ENCODE measurements at places on chromosomes 4 and X. TPM values are rescaled to one million over a fixed set of nuclear protein-coding genes. Genes with fewer than 3 reads are reported as not detected.

DNA sequence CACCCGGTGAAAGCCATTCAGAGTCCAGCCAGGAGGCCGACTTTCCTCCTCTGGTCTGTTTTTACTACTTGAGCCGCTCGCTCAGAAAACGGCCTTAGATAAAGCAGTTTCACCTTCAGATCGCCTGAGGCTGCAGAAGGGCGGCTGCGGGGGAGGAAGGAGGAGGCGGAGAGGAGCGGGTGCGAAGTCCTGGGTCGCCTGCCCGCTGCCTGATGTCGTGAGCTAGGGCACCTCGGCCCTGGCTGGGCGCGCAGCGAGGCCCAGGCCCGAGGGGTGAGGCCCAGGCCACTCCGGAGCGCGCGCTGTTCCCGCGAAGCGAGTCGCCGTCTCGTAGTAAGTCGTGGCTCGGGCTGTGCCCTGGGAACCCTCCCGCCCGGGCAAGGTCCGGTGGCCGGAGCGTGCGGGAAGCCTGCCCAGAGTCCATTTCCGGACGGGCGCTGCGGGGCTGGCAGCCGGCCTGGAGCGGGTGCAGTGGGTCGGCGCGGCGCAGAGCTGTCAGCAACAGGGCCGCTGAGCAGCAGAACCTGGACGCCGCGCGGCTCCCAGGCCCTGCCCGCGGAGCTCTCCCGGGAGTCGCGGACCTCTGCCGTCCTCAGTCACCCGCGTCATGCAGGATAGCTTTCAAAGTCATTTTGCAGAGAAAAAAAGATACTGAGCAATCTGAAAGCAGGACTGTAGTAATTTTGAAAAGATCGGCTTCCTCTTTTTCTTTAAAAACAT lies 18.6 kb downstream of the TRIM2 start:
- DNase-seq = peak; percentile 41
- peak overlapping the region; percentile 89 for H3K4me3 ChIP-seq
- H3K27ac ChIP-seq = peak overlapping the region; percentile 84
- no peaks in the 10 kb centered on the region for H3K36me3 ChIP-seq
- H3K27me3 ChIP-seq = no peaks in the 10 kb centered on the region

GRCh38 chr4:136036744-136037143 lies 1495.5 kb downstream of the PCDH18 start:
- no peak for DNase-seq
- H3K27ac ChIP-seq = no peak overlapping the region
- no peaks in the 10 kb centered on the region for H3K27me3 ChIP-seq
- H3K36me3 ChIP-seq = no peaks in the 10 kb centered on the region

GRCh38 chrX:124256216-124256615 lies 76.2 kb upstream of the TEX13D start:
- no peaks in the 10 kb centered on the region for H3K27me3 ChIP-seq
- no peaks in the 10 kb centered on the region for H3K36me3 ChIP-seq
- no peak overlapping the region for H3K27ac ChIP-seq
- H3K4me1 ChIP-seq = no peaks in the 10 kb centered on the region

RNF4 gene
- 36.8 TPM for total RNA-seq

DNA sequence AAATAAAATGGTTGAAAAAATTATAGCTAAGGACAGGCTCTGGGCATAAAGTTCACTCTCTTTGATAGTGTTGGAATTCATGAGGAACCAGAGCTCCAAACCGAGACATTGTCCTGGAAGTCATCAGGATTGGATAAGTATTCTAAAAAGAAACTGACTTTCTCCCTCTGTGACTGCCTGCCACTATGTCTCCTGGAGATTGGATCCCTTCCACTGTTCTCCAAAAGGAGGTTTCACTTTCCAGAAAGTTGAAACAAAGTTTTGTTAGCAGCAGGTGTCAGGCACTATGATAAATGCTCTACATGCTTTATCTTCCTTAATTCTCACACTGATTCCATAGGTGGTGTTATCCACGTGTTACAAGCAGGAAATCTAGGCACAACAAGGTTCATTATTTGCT lies 16.8 kb downstream of the BANK1 start:
- no peaks in the 10 kb centered on the region for H3K36me3 ChIP-seq
- H3K27ac ChIP-seq = no peak overlapping the region
- H3K4me3 ChIP-seq = no peak overlapping the region
- no peaks in the 10 kb centered on the region for H3K4me1 ChIP-seq
- H3K27me3 ChIP-seq = no peaks in the 10 kb centered on the region
- DNase-seq = no peak

DNA sequence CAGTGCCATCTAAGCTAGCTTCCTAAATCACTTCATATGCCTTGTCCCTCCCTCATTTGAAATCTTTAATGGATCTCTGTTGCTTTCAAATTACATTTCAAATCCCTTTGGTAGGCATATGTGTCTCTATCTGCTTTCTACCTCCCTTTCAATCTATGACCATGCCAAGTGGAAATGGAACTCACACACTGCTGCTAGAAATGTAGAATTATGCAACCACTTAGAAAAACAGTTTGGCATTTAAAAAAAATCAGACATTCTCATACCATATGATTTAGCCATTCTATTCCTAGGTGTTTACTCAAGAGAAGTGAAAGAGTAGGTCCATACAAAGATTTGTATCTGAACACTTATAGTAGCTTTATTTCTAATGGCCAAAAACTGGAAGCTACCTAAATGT lies 413.5 kb upstream of the INTU start:
- DNase-seq = no peak
- no peaks in the 10 kb centered on the region for H3K36me3 ChIP-seq
- no peak overlapping the region for H3K4me3 ChIP-seq
- H3K27ac ChIP-seq = no peak overlapping the region
- no peaks in the 10 kb centered on the region for H3K4me1 ChIP-seq

DNA sequence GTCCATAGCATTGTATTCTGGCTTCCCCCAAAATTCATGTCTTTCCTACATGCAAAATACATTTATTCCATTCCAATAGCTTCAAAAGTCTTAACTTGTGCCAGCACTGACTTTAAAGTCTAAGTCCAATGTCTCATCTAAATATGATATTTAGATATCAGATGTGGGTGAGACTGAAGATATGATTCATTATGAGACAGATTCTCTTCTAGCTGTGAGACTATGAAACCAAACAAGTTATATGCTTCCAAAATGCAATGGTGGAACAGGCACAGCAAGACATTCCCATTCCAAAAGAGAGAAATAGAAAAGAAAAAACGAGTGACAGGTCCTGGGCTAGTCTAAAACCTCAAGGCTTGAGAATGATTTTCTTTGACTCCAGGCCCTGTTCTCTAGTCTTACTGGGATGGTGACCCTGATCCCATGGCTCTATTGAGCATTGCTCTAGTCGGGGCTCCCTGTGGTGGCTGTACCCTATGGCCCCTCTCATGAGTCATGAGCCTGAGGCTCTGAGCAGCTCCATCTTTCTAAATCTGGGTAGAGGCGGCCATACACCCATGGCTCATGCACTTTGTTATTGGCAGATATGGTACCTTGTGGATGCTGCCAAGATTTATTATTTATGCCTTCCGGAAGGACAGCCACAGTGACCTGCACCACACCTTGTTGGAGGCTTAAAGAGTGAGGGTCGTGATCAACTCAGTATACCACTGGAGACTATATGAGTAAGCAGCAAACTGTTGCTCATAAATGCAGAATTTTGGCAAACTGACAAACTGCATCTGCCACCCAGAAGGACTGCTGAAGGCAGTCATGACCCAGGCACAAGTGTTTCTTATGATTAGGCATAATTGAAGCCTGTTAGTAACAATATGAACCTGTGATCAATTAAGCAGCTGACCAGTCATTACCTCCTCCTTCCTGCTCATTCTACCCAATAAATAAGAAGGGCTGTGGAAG lies 38.5 kb upstream of the BOD1L1 start:
- no peak overlapping the region for H3K27ac ChIP-seq
- H3K4me3 ChIP-seq = no peak overlapping the region
- DNase-seq = no peak
- no peaks in the 10 kb centered on the region for H3K36me3 ChIP-seq
- H3K27me3 ChIP-seq = no peaks in the 10 kb centered on the region

MAGEA2 gene
- total RNA-seq = not detected

Measured in heart right ventricle (tissue), 16 donors.